Subcutaneous adipose tissue (tissue), 4 donors: ENCODE measurements at places on chromosomes 5 and 9. TPM values are rescaled to one million over a fixed set of nuclear protein-coding genes. Genes with fewer than 3 reads are reported as not detected.

NR2F1 gene
- total RNA-seq: 2.0 TPM

KLF4 gene
- total RNA-seq: 67.4 TPM

CCL28 gene
- 2.3 TPM for total RNA-seq

GPR21 gene
- 4.2 TPM for total RNA-seq

EQTN gene
- 0.66 TPM for total RNA-seq

PCA3 gene
- total RNA-seq: not detected

ALDH1B1 gene
- 8.0 TPM for total RNA-seq

PCDH12 gene
- 2.4 TPM for total RNA-seq

ISCA1 gene
- total RNA-seq: 39.7 TPM

MORN5 gene
- total RNA-seq: not detected

TOR1B gene
- 31.0 TPM for total RNA-seq

TXN gene
- total RNA-seq: 140 TPM

C5orf58 gene
- total RNA-seq: 2.3 TPM

OR1Q1 gene
- not detected for total RNA-seq

GPR151 gene
- not detected for total RNA-seq

PCDHB13 gene
- 1.9 TPM for total RNA-seq

CCDC180 gene
- 6.6 TPM for total RNA-seq

PDE8B gene
- total RNA-seq: 74.8 TPM

FYB1 gene
- 28.4 TPM for total RNA-seq

ANKRD18A gene
- 0.33 TPM for total RNA-seq

MRPL50 gene
- total RNA-seq: 7.6 TPM

LIFR gene
- total RNA-seq: 165 TPM

FCHSD1 gene
- total RNA-seq: 23.1 TPM

SH3RF2 gene
- total RNA-seq: 0.33 TPM

CXCL14 gene
- 176 TPM for total RNA-seq

IL5 gene
- not detected for total RNA-seq

PDE4D gene
- 19.4 TPM for total RNA-seq

QSOX2 gene
- total RNA-seq: 3.7 TPM

F2RL2 gene
- 0.34 TPM for total RNA-seq

CTNND2 gene
- not detected for total RNA-seq

ROPN1L gene
- total RNA-seq: not detected

MAMDC2 gene
- 25.1 TPM for total RNA-seq

KCNV2 gene
- total RNA-seq: not detected

GABRA6 gene
- not detected for total RNA-seq

JADE2 gene
- total RNA-seq: 51.3 TPM

SLC36A3 gene
- total RNA-seq: not detected

PCDHB2 gene
- total RNA-seq: 1.8 TPM

GPBP1 gene
- total RNA-seq: 92.1 TPM

IFNA13 gene
- not detected for total RNA-seq

PSD2 gene
- total RNA-seq: 0.17 TPM

TTF1 gene
- 12.1 TPM for total RNA-seq

BSPRY gene
- not detected for total RNA-seq

PCDHGA11 gene
- total RNA-seq: 4.0 TPM

TMOD1 gene
- total RNA-seq: 20.7 TPM

TXNDC8 gene
- total RNA-seq: not detected
